ENCODE measurements at places on chromosomes 11 and 22.

DNA sequence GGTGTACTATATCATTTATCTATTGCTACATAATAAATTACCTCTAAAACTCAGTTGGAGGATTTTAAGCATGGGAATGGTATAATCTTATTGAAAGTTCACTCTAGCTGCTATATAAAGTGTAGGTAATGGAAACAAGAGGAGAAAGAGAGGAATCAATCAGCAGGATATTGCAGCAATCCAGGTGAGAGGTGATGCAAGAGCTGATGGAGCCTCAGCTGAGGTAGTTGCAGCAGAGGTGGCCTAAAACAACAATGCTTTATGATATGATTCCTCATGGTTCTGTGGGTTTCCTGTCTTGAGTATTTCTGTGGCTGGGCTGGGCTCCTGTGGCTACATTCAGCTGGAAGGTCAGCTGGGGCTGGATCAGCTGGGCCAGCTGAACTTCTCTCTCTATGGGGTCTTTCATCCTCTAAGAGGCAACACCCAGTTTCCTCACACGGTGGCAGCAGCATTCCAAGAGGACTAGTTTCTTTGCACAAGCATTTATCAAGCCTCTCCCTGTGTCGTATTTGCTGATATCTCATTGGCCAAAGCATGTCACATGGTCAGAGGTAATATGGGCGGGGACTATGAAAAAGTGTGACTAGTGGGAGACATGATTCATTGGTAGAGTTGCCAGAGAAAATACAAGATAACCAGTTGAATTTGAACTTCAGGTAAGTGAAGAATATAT, 135.4 kb upstream of the LARGE1 start:
- no peak for DNase-seq

GRCh38 chr22:44274918-44275630, 37.7 kb downstream of the SHISAL1 start:
- DNase-seq = no peak

GRCh38 chr11:35042913-35043312, 96.1 kb upstream of the CD44 start:
- no peak for DNase-seq

DNA sequence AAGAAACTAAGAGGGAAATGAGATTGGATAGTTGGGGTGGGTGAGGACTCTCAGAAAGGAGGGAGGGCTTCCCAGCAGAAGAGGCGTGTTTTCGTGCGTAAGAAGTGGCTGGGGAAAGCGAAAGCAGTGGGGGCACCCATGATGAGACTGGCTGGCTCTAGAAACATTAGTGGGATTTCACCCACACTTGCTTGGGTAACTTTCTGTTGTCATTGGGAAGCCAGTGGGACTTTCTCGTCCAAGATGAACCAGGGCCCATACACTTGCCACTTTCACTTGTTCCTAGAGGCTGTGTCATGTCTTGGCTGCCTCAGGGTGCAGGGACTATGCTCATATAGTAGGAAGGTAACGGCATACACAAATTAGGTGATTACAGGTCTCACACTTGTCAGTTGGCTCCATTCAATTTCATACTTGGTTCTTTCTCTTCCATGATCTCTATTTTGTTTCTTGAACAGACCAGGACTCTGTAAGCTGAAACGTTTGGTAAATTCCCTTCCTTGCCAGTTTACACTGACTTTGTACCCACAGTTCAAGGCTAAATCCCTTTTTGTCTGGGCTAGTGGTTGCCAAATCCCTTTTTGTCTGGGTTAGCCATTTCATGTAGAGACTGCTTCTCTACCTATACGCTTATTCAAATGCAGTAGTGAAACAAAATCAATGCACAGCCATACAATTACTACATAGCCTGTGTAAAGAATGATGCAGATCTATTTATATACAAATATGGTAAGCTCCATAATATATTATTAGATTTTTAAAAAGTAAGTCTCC, 42.0 kb upstream of the CXCR5 start:
- DNase-seq = peak; percentile 23

GRCh38 chr11:83717537-83717936, 431.4 kb upstream of the CCDC90B start:
- DNase-seq = no peak

- DNase-seq = no peak
Measured at GRCh38 chr22:50699756-50700386, 27.2 kb downstream of the SHANK3 start.

DNA sequence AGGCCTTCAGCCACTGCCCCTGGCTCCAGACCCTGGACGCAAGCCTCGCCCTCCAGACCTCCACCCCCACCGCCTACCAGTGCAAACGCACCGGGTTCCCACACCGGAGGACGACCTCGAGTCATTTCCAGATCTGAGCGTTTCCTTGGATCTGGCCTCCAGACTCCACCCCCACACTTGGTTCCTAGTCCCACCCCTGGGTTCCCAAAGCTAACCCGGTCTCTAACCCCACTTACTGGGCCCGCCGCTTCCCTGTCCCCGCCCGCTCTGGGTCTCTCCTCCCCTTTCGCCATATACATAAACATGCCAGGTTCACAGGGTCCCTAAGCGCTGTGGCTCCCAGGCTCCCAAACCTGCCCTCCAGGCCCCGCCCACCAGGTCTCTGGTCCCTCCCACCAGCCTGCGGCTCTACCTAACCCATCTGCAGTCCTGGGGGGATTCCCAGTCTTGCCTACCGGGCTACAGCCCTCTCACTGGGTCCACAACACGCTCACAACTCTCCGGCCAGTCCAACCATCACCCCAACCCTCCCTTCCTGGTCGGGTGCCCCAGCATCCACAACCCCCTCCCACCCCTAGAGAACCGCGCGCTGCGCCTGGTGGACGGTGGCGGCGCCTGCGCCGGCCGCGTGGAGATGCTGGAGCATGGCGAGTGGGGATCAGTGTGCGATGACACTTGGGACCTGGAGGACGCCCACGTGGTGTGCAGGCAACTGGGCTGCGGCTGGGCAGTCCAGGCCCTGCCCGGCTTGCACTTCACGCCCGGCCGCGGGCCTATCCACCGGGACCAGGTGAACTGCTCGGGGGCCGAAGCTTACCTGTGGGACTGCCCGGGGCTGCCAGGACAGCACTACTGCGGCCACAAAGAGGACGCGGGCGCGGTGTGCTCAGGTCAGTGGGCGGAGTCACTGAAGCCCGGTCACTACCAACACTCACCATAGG, 36.7 kb downstream of the CD6 start:
- no peak for DNase-seq

- DNase-seq = no peak
Measured at GRCh38 chr11:100753172-100753543, 66.1 kb downstream of the ARHGAP42 start.

- no peak for DNase-seq
Measured at GRCh38 chr11:94424011-94424410, 22.8 kb upstream of the GPR83 start.

DNA sequence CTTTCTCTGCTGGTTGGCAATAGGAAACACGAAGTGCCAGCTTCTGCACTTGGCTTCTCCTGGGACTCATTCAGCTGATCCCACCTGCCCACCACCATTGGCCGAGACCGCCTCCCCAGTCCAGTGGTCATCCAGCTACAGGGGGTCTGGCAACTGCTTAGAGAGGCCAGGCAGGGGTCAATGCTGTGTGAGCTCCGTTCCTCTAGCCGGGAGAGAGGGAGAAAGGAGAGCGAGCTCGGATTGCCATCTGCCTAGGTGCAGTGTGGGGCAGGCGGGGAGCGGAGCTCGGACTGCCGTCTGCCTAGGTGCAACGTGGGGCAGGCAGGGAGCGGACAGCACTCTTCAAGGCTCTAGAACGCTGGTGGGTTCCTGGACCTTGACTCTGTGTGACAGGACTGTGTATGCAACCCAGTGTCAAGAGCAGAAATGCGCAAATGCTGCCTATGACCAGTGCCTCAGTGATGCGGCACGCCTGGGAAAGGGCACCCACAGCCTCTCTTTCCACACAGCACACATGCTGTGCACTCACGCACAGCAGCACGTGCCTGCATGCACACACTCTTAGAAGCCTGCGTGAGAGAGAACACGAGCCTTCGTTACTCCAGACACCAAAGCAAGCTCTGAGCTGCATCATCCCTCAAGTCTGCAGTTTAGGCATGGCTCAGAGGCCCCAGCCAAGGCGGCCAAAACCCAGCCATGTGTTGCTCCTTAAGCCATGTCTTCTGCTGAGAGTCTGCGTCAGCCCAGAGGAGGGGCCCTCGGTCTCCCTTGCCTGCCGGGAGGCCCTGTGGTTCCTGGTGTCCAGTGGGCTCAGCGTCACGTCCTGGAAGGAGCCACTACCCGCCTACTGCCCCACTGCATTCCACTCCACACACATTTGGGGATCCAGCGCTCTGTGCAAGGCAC, 26.8 kb upstream of the JAM3 start:
- DNase-seq = no peak

GRCh38 chr22:31846161-31847115, 92.6 kb downstream of the DEPDC5 start:
- no peak for DNase-seq

- DNase-seq = no peak
Measured at GRCh38 chr11:10539339-10539738, 1.6 kb downstream of the RNF141 start.

GRCh38 chr11:86632499-86633269, 39.7 kb downstream of the ME3 start:
- DNase-seq = no peak

GRCh38 chr11:128575961-128576350, 11.4 kb downstream of the ETS1 start:
- DNase-seq = no peak

GRCh38 chr22:27438271-27438980, 363.1 kb downstream of the MN1 start:
- no peak for DNase-seq

DNA sequence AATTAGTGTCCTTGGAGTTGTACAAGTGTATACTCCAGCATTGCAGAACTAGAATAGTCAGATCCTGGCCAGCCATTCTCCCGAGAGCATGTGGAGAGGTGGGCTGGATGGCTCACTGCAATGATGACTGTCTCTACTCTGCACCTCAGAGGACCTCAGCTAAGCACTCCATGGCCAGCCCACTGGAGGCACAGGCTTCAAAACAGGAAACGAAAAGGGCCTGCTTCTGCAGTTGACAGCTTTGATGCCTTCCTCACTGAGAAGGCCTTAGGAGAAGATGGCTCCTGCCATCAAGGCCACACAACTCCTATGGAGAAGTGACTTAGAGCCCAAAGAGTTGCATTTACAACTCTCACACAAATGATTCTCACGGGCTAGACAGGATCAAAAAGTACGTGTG, 9.1 kb downstream of the POLD4 start:
- no peak for DNase-seq

- no peak for DNase-seq
Measured at GRCh38 chr22:37244922-37245722, 1.1 kb upstream of the RAC2 start.

- no peak for DNase-seq
Measured at GRCh38 chr11:65389294-65389980, 3.0 kb downstream of the FRMD8 start.

DNA sequence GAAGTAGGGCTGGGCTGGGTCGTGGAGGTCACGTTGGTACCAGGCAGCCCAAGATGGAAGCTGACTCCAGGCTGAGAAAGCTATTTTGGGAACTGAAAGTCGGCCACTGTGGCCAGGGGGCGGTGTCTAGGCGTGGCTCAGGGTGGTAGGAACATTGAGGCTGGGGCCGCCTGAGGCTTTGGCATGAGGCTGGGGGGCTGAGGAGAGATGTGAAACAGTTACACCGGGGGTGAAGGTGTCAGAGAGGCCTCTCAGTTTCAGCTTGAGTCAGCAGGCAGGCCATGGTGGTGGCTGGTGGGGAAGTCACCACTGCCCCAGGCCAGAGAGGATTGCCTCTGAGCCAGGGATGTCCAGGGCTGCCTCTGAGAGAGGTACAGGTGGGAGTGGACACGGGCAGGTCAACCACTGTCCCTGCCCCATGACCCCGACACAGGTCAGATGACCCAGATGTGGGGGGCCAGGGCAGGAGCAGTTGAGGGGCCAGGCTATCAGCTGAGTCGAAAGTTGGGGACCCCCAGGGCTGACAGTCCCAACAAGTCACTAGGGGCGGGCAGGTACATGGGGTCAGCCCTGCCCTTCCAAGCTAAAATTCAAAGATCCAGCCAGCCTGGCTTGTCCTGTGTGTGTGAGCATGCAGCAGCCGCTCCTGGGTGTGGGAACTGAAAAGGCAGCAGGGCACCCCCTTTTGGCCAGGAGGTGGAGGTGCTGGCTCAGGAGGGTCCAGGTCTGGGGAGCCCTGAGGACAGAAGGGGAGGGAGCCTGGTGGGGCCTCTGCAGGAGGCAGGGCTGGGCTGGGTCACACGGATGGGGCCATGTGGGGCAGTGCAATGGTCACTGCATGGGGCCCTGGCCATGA, 7.2 kb downstream of the KCNK7 start:
- DNase-seq = peak; percentile 68

DNA sequence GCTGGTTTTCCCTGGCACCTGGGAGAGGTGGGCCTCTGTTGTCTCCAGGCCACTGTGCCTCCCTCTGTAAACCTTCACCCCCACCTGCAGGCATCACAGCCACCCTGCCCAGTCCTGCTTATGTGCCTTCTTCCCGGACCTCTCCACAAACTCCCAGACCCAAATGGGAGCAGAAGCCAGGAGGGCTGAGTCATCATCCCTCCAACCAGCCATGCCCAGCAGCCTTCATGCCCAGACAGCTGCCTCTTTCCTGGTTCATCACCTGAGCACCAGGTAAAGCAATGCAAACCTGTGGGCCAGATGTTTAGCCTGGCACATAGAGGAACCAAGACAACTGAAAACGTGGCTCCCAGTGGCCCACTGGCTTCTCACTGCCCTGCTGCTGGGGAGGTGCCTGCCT, 2.1 kb upstream of the TMPRSS4 start:
- DNase-seq = no peak

DNA sequence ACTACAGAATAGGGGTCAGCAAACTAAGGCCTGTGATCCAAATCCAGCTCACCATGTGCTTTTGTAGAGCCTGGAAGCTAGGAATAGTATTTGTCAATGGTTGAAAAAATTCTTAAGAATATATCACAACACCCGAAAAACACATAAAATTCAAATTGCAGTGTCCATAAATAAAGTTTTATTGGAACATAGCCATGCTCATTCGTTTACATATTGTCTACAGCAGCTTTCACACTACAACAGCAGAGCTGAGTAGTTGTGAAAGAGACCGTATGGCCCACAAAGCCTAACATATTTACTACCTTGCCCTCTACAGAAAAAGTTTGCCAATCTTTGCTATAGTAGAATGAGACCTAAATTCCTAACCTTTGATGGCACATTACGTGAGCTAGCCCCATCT, 125.7 kb downstream of the CADM1 start:
- DNase-seq = no peak

DNA sequence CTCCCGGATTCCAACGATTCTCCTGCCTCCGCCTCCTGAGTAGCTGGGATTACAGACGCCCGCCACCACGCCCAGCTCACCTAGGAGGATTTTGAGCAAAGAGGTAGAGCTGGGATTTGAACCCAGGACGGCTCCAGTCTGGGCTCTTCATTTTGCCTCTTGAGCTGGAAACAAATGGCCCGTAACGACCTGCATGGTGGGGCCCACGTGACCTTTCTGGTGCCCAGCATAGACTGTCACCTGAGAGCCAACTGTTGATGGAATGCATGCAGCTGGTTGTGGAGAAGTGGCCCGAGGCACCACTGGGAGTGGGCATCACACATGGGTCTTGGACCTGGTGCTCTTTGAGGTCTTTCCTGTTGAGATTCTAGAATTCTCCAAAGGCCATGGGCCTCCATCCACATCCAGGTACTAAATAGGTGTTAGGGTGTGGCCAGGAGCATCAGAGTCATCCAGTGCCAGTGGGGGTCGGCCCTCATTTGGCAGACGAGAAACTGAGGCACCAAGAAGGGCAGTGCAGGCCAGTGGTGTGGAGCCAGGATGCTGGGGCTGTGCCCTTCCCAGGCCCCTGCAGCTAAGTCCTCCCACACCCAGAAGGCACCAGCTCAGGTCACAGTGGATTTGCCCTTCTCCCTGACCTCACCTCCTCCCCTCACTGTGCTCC, 3.9 kb downstream of the ATF4 start:
- DNase-seq = no peak

Data from activated CD4-positive, alpha-beta T cell treated with anti-CD3 and anti-CD28 coated beads, Interleukin-2, amount 50 U/mL, for 24 hours (primary cell).